ENCODE measurements at places on chromosomes 11 and 22. TPM values are rescaled to one million over a fixed set of nuclear protein-coding genes. Genes with fewer than 3 reads are reported as not detected.

DNA sequence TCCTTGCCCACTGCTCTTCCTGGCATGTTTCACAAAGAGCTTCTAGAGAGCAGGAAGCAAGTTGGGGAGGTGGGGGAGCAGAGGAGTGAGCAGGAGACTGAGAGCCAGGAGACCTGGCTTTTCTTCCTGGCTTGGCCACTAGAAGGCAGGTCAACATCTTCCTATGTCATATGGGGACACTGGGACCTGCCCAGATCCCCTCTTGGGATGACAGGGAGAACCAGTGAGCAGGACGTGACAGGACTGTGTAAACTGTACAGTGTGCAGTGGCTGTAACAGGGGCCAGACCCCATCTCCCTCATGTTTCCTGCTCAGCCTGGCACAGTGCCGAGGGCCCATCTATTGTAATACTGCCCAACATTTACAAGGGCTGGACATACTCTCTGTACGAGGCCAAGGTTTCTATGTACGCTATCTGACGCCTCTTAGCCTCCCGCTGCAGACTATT lies 29.4 kb downstream of the GDPD5 start:
- H3K27me3 ChIP-seq, result no peaks in the 10 kb centered on the region

DNA sequence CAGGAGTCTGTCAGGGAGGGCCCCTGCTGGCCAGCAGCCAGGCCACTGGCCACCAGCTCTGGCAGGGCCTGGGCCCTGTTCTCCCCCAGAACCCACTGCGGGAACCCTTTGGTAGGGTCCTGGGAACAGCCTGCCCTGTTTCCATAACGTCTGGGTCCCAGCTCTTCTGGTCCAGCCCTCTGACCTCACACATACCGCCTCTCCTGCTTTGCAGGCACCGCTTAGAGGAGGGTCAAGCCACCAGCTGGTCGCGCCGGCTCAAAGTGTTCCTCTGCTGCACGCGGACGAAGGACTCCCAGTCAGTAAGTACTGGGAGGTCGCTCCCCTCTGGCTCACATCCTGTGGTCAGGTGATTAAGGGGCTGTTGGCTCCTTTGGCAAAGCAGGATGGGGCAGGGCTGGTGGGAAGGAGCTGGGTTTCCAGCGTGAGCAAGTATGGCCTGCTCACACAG lies 26.6 kb upstream of the MYRF start:
- no peaks in the 10 kb centered on the region for H3K4me1 ChIP-seq
- DNase-seq, result no peak

The PDGFD gene
- 33.1 TPM for total RNA-seq

The CREB3L1 gene
- not detected for total RNA-seq

GRCh38 chr11:3675971-3676370 lies 4.8 kb upstream of the CHRNA10 start:
- no peak for DNase-seq
- no peak overlapping the region for H3K4me3 ChIP-seq
- H3K27ac ChIP-seq, result no peak overlapping the region
- no peaks in the 10 kb centered on the region for H3K4me1 ChIP-seq
- H3K36me3 ChIP-seq, result peaks cover 81% of the 10 kb centered on the region

The MRPL40 gene
- total RNA-seq, result 14.2 TPM

The YPEL4 gene
- 1.2 TPM for total RNA-seq

DNA sequence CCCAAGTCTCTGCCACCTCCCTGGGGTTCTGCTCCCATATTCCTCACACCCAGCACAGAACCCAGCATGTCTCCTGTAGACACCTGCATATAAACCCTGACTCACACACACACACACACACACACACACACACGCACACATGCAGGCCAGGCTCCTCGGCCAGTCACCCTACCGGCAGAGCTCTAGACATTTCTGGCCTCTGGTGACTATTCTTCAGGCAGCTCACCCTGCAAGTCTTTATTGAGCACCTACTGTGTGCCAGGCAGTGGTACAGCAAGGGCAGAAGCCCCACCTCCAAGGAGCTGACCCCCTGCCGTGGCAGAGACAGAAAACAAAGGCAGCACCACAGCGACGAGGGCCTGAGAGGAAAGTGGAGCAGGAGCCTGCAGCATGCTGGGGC lies 50.3 kb downstream of the CDKN1C start:
- H3K4me3 ChIP-seq, result no peak overlapping the region
- H3K4me1 ChIP-seq, result no peaks in the 10 kb centered on the region
- H3K36me3 ChIP-seq, result no peaks in the 10 kb centered on the region
- no peak for DNase-seq
- no peaks in the 10 kb centered on the region for H3K27me3 ChIP-seq

The KCNJ1 gene
- total RNA-seq, result not detected

- H3K36me3 ChIP-seq, result no peaks in the 10 kb centered on the region
- no peak for DNase-seq
- H3K4me1 ChIP-seq, result no peaks in the 10 kb centered on the region
- H3K27ac ChIP-seq, result no peak overlapping the region
Observed at GRCh38 chr22:33848251-33848650, 72.0 kb downstream of the LARGE1 start.

GRCh38 chr22:42905702-42906183 lies 48.7 kb upstream of the ARFGAP3 start:
- H3K27me3 ChIP-seq, result no peaks in the 10 kb centered on the region
- DNase-seq, result no peak
- H3K4me1 ChIP-seq, result no peaks in the 10 kb centered on the region
- H3K36me3 ChIP-seq, result peaks cover 15% of the 10 kb centered on the region
- H3K4me3 ChIP-seq, result no peak overlapping the region
- H3K27ac ChIP-seq, result no peak overlapping the region

The POU2AF2 gene
- not detected for total RNA-seq

DNA sequence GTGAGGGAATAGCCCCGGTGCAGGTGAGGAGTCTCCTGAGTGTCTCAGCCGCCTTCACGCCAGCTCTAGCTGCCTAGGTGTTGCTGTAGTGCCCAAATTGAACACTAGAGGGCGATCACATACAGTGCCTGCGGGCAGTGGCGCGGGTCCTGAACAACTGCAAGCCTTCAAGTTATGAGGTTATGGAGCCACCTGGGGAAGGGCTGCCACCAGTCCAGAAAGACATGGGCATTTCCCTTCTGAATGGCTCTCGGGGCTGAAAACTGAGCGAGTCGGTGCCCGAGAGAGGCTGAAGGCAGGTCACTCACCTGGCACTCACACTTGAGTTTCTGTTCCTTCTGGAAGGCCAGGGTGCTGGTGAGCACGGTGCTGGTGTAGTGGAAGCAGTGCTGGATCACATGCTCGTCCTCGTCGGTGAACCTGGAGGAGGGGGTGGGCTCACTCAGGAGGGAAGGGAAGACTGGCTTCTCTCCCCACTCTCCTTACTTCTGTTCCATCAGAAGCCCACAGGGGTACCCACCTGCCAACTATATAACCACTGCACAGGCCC lies 88.4 kb downstream of the PDE2A start:
- no peaks in the 10 kb centered on the region for H3K36me3 ChIP-seq
- peak; percentile 89 for DNase-seq
- no peak overlapping the region for H3K27ac ChIP-seq
- no peak overlapping the region for H3K4me3 ChIP-seq

GRCh38 chr11:16434036-16434435 lies 77.7 kb upstream of the SOX6 start:
- H3K4me3 ChIP-seq, result no peak overlapping the region
- H3K27ac ChIP-seq, result no peak overlapping the region
- no peaks in the 10 kb centered on the region for H3K4me1 ChIP-seq
- H3K27me3 ChIP-seq, result no peaks in the 10 kb centered on the region
- H3K36me3 ChIP-seq, result no peaks in the 10 kb centered on the region
- DNase-seq, result no peak

The TTC36 gene
- total RNA-seq, result 0.43 TPM

The FGF19 gene
- total RNA-seq, result not detected

DNA sequence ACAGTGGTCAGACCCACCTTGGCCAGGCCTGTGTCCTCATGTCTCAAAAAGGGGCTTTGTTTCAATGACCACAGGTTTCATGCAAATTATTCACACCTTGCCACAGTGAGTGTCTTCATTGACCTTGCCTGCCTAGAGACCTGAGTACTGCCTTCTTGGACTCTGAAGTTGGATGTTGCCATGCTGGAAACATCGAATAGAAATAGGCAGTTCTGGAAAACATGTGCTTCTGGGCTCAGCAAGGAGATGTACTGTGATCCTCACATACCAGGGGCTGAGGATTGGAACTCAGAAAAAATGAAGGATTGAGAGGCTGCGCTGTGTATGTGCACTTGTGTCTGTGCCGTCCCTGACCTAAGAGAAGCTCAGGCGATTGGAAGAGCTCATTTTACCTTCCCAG lies 9.6 kb upstream of the NRIP3 start:
- H3K36me3 ChIP-seq, result no peaks in the 10 kb centered on the region
- no peak overlapping the region for H3K27ac ChIP-seq
- no peaks in the 10 kb centered on the region for H3K4me1 ChIP-seq
- H3K4me3 ChIP-seq, result no peak overlapping the region
- H3K27me3 ChIP-seq, result no peaks in the 10 kb centered on the region

The OR5T2 gene
- not detected for total RNA-seq

- no peak overlapping the region for H3K27ac ChIP-seq
- H3K27me3 ChIP-seq, result no peaks in the 10 kb centered on the region
- no peak overlapping the region for H3K4me3 ChIP-seq
- peaks cover 59% of the 10 kb centered on the region for H3K36me3 ChIP-seq
- no peak for DNase-seq
- no peaks in the 10 kb centered on the region for H3K4me1 ChIP-seq
Observed at GRCh38 chr11:118521892-118522311, 5.4 kb upstream of the TTC36 start.

- no peaks in the 10 kb centered on the region for H3K36me3 ChIP-seq
- no peaks in the 10 kb centered on the region for H3K27me3 ChIP-seq
- no peaks in the 10 kb centered on the region for H3K4me1 ChIP-seq
- no peak for DNase-seq
- H3K27ac ChIP-seq, result no peak overlapping the region
Observed at GRCh38 chr11:15883455-15883920, 472.9 kb downstream of the SOX6 start.

GRCh38 chr11:71265559-71266092 lies 13.2 kb upstream of the SHANK2 start:
- H3K27me3 ChIP-seq, result no peaks in the 10 kb centered on the region
- no peak overlapping the region for H3K27ac ChIP-seq
- no peaks in the 10 kb centered on the region for H3K36me3 ChIP-seq
- DNase-seq, result no peak
- H3K4me1 ChIP-seq, result no peaks in the 10 kb centered on the region

The APOBEC3B gene
- total RNA-seq, result 2.2 TPM

- DNase-seq, result no peak
- H3K4me3 ChIP-seq, result no peak overlapping the region
- H3K36me3 ChIP-seq, result no peaks in the 10 kb centered on the region
- H3K4me1 ChIP-seq, result no peaks in the 10 kb centered on the region
Observed at GRCh38 chr11:130099356-130099755, 29.7 kb downstream of the APLP2 start.

DNA sequence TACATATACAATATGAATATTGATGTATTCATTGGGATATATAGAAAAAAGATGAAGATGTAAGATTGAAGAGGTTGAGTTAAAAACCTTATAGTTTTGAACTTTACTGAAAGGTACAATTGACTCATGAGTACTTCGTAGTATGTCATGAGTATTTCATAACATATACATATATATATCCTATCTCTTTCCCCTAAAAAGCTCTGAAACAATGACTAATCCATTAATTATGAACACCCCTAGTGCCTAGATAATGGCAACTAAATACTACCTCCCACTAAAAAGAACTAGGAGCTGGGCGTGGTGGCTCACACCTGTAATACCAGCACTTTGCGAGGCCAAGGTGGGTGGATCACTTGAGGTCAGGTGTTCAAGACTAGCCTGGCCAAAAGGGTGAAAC lies 31.5 kb downstream of the SLC35F2 start:
- H3K4me3 ChIP-seq, result no peak overlapping the region
- no peak overlapping the region for H3K27ac ChIP-seq
- no peak for DNase-seq
- no peaks in the 10 kb centered on the region for H3K27me3 ChIP-seq
- H3K4me1 ChIP-seq, result peaks cover 3% of the 10 kb centered on the region
- H3K36me3 ChIP-seq, result no peaks in the 10 kb centered on the region

- H3K27me3 ChIP-seq, result no peaks in the 10 kb centered on the region
- peak overlapping the region; percentile 29 for H3K4me3 ChIP-seq
- no peak for DNase-seq
- no peak overlapping the region for H3K27ac ChIP-seq
Observed at GRCh38 chr11:13207270-13207664, 70.3 kb upstream of the BMAL1 start.

DNA sequence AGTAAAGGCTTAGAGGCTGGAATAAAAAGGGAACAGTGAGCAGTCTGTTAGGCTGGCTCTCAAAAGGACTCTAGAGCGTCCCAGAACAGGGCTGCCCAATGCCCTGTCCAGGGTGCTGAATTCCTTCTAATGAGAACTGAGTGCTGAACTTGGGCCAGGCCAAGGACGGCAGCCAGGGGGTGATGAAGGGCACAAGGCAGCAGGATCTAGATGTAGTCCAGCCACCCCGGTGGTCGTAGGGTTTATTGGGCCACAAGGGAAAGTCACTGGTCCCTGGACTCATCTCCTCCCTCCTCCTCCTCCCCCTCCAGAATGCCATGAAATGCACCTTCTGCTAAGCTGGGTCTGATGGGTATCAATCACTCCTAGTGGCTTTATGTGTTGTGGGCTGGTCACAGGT lies 19.2 kb downstream of the NPTXR start:
- no peaks in the 10 kb centered on the region for H3K4me1 ChIP-seq
- H3K27ac ChIP-seq, result no peak overlapping the region
- H3K4me3 ChIP-seq, result no peak overlapping the region
- H3K27me3 ChIP-seq, result no peaks in the 10 kb centered on the region
- no peaks in the 10 kb centered on the region for H3K36me3 ChIP-seq

- DNase-seq, result no peak
- peak overlapping the region; percentile 60 for H3K27ac ChIP-seq
- H3K4me1 ChIP-seq, result peaks cover 28% of the 10 kb centered on the region
- H3K36me3 ChIP-seq, result peaks cover 5% of the 10 kb centered on the region
- H3K27me3 ChIP-seq, result no peaks in the 10 kb centered on the region
Observed at GRCh38 chr11:61814247-61814957, 2.4 kb downstream of the FADS1 start.

DNA sequence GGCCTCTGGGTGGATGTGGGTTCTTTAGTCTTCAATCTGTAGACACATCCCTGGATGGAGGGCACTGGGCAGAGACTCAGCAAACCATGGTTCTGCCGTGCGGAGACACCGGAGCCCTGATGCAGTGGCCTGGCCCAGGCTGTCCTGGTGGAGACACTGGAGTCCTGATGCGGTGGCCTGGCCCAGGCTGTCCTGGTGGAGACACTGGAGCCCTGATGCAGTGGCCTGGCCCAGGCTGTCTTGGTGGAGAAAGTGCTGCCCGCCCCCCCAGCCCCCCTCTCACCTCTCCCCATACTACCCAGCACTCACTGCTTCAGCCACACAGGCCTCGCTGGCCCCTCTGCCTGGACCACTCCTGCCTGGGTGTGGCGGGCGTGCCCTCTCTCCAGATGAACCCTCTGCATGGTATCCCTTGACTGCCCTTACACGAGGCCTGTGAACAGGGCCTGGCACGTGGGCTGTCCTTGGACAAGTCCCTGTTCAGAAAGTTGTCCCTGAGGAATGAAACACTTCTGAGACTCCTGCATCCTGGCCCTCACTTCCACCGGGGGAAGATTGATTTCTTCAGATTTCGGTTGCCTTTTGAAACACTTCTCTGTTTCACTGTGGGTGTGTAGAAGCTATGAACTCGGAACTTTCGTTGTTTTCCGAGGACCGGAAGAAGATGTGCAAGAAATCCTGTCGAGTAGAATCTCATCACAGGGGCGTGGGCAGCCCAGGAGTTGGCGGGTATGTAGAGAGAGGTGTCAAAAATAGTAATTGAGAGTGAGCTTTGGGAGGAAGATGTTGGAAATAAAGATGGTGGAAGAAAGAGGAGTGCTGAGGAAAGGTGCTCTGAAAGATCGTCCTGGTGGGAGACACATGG lies 26.2 kb downstream of the IGHMBP2 start:
- no peak for DNase-seq
- H3K4me3 ChIP-seq, result no peak overlapping the region
- no peaks in the 10 kb centered on the region for H3K4me1 ChIP-seq
- peaks cover 53% of the 10 kb centered on the region for H3K36me3 ChIP-seq
- H3K27me3 ChIP-seq, result no peaks in the 10 kb centered on the region

The IGLL5 gene
- 0.38 TPM for total RNA-seq

All from natural killer cell (primary cell).